ENCODE measurements at places on chromosomes 7 and 10.

DNA sequence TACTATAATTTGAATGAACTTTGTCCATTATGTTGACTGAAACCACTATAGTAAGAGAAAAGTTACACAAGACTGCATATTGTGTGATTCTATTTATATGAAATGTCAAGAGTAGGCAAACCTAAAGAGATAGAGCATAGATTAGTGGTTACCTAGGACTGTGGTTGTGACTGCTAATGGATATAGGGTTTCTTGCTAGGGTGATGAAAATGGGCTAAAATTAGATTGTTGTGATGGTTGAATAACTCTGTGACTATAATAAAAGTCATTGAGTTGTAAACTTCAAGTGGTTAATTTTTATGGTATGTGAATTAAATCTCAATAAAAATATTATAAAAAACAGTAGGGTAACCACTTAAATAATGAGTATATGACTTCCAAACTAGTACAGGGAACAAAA lies 142.9 kb upstream of the AHR start:
- DNase-seq = no peak

DNA sequence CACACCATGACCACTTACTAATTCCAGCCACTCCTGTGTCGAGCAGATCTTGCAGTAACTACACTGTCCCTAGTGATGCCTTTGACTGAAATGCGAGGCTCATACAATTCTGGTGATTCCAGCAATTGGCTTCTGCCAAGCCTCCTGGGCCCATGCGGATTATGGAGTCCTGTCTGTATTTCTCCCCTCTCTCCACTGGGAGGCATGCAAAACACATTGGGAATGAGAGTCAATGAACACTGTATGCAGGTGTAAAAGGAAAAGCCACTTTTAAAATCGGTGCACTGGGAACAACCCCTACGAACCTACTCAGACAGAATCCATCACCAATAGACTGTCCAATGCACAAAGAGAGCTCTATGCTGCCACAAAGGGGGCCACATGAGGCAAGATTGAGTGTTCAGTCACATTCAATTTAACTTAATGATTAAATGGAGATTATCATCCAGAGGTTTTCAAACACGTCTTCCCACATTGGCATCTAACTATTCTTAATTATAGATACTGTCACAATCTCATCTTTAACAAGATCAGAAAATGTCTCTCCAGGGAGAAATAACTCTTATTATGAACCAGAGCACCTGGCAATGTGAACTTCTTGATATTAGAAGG lies 550.6 kb downstream of the GLRX3 start:
- no peak for DNase-seq

GRCh38 chr10:43960981-43961380 lies 312.3 kb upstream of the ZNF32 start:
- no peak for DNase-seq

DNA sequence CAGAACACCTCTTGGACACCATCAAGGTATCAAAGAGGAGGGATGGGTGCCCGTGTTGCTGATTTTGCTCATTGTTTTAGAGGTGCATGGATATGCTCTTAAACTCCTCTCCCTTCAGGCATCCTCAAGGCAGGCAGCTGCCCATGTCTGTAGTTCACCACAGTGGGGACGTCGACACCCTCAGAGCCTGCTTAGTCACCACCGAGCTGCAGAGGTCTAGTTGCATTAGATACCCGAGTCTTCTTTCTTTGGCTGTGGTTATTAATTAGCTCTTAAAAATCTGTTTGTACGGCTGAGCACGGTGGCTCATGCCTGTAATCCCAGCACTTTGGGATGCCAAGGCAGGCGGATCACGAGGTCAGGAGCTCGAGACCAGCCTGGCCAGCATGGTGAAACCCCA lies 24.7 kb upstream of the TSPAN13 start:
- DNase-seq = no peak

DNA sequence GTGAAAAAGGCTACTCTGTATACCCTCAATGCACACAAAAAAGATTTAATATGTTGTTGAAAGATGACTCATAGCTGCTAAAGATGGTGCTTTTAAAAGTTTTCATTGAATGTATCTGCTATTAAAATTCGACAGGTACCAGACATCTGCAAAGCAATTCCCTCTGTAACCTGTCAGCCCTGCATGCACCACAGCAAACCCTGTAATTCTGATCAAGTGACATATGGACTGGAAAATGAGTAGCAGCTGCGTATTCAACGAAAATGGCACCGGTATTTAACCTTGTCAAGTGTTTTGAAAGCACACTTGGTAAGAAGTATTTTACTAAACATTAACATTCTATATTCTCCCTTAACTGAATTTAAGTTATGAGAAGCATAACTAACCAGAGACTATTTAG lies 58.2 kb upstream of the PTPRN2 start:
- no peak for DNase-seq

GRCh38 chr7:110386913-110387312 lies 704.0 kb upstream of the LRRN3 start:
- DNase-seq = no peak

DNA sequence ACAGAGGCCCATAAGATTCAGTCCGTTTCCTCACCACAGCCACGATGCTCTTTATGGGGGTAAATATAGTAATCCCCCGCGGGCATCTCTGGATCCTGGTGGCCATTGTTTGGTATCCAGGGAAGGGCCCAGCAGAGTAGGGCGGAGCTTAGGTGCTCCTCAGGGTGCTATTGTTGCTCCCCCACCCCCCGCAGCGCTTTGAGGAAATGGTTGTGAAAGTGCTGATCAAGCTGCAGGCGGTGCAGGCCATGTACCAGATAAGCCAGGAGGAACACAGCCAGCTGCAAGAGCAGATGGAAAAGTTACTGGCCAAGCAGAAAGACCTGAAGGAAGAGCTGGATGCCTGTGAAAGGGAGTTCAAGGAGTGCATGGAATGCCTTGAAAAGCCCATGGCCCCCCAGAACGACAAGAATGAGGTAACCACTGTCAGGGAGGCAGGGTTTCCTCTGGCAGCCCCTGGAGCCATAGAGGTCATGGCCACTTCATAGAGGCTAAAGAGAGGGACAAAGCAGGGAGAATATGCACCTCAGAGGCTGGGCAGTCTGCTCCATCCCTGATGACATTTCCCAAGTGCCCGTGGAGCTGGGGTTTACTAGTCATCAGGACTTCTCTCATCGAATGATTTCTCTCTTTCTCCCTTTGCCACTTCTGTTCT lies 17.6 kb upstream of the FLNC start:
- no peak for DNase-seq

GRCh38 chr10:128879441-128880140 lies 587.5 kb upstream of the MGMT start:
- DNase-seq = no peak

GRCh38 chr7:50921114-50921813 lies 138.6 kb upstream of the GRB10 start:
- no peak for DNase-seq

GRCh38 chr10:86207226-86207625 lies 159.4 kb downstream of the GRID1 start:
- DNase-seq = no peak

GRCh38 chr10:12473491-12473890 lies 124.1 kb downstream of the CAMK1D start:
- DNase-seq = no peak

- DNase-seq = no peak
These were observed 24.4 kb downstream of the CACNA2D1 start for GRCh38 chr7:82419200-82419599.

DNA sequence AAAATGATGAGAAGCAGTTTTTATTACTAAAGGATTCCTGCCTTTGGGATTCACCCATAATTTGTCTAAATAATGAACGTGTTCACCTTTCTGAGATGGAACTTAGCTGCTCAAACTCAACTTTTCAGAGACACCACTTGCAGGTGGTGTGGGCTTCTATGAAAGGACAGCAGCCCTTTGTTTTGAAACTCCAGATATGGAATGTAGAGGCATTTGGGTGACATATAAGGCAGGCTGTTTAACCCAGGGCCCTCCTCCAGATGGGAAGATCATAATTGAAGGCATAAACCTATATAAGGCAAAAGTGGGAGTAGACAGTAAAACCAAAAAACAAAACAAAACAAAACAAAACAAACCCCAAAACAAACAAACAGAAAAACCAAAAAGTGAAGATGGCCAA lies 11.9 kb upstream of the HUS1 start:
- no peak for DNase-seq

All from muscle of arm (tissue), 14 donors.